ENCODE measurements at places on chromosomes 3 and 15.

- no peak for DNase-seq
Measured at GRCh38 chr15:81024265-81024872, 23.6 kb downstream of the TLNRD1 start.

DNA sequence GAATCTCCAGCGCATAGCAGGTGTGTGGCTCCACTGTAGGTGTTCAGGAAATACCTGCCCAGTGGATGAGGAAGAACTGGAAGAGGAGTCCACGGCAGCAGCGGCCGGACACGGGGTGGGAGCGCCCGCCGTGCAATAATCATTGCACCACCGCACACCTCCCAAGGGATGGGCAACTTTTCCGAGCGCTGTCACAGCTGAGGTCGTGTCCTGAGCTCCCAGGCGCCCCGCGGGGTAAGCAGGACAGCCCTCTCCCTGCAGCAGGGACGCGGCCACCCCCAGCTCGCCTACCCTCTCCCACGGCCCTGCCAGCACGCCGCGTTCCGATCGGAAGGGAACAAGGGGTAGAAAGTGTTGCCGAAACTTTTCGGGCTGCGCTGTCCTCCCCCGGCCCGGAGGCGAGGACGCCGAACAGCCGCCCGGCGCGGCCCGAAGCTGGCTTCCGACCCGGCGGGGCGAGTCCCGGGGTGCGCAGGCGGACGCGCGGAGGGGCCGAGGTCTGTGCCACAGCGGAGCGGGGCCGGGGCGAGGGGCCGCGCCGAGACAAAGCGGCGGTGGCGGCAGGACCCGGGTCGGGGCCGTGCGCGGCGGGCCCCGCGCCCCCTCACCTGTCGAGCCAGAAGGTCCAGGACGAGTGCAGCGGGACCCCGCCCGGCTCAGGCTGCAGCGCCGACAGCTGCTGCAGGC, 475 bp downstream of the EIF4E3 start:
- no peak for DNase-seq

GRCh38 chr3:23440416-23441294, 237.5 kb downstream of the UBE2E2 start:
- no peak for DNase-seq

DNA sequence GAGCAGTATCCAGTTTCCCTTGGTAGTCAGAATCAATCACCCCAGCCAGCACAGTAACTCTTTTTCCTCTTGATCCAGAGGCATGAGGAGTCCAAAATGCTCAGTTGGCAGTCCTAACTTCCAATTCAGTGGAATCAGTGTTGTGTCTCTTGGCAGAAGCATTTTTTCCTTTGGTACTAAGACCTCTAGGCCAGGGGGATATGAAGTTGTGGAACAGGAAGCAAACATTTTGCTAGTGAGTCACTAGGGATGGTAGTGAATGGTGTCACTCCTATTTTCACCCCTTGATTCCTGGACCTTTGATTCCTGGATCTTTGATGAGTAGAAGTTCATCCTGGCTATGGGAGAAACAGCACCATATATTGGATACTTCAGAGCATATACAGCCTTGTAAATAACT, 70.5 kb upstream of the ALDH1A3 start:
- no peak for DNase-seq

DNA sequence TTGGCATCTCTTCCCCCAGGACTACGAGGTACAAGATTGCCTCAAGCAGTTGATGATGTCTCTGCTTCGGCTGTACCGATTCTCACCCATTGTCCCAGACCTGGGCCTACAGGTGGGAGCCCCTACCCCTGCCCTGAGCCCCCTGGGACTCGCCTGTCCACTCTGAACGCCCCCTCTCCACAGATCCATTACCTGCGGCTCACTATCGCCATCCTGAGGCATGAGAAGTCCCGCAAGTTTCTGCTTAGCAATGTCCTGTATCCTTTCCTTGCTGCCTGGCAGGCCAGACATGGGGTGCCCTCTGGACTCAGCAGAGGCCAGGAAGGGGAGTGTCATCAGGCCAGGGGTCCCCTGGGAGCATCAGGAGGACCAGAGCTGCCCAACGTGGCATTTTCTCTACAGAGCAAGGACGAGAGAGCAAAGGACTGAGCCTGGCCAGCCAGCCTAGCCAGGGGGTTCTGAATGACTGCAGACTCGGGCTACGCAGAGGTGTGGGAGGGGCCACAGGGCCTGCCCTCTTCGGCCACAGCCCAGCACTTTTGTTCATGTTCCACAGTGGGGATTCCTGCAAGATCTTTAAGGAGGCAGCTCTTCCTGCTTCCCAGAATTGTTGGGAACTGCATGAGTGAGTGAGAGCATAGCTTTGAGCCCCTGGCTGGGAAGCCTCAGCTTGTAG, 11.2 kb downstream of the RNF123 start:
- no peak for DNase-seq

- DNase-seq, result no peak
Measured at GRCh38 chr3:164208048-164208447, 870.2 kb downstream of the SI start.

GRCh38 chr3:13570391-13571194, 21.7 kb downstream of the FBLN2 start:
- no peak for DNase-seq

- no peak for DNase-seq
Measured at GRCh38 chr3:39870706-39871105, 61.3 kb downstream of the MYRIP start.

DNA sequence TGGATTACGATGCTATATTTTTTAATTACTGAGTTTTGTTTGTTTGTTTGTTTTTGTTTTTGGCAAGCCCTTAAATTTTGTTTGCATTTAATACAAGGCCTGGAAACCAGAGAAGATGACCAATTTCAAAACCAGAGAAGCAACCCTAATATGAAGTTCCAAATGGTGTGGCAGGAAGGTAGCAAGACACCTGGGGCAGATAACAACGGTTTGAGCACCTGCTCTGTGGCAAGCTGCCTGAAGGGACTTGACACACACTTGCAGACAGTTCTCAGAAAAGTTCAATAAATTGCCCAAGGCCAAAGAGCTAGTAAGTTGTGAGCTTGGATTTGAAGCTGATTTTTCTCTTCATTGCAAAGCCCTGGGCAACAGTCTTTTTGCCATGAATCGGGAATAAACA, 151.2 kb upstream of the UBE2E1 start:
- no peak for DNase-seq

GRCh38 chr3:43921056-43921648, 230.4 kb downstream of the ABHD5 start:
- DNase-seq, result no peak

GRCh38 chr15:43799209-43799944, 643 bp downstream of the SERINC4 start:
- DNase-seq, result no peak

GRCh38 chr3:13491206-13491974, 11.3 kb downstream of the HDAC11 start:
- DNase-seq, result no peak

DNA sequence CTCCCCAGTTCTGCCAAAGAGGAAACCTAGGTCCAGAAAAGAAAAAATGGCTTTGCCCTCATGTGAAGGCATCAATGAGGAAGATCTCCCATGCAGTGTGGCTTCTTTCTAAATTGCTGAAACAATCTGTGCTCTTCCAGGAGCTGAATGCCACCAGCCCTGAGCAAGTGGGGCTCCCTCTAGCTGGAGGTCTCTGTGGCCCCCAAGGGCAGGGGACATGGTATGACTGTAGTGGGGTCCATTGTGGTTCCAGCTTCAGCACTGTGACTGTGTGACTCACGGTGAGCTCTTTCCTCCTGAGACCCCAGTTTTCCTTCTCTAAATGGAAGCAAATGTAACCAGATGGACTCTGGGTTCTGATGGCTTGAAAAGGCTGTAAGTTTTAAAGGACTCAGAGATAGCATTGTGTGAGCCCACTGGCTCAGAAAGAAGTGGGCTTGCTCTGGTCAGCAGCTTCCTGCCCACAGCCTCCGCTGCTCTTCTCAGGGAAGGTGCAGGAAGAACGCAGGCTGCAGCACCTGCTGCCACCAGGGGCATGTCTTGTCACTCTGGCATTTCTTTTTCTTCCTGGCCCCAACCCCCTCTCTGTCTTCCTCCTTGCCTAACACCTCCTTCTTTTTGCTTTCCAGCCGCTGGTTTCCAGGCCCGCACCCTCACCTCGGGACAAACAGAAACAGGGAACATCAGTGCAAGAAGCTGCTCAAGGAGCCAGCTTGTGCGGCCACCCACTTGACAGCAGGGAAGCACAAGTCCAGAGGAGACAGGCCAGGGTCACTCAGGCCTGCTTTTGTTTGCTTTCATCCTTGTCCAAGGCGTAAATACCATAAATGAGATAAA, 5.8 kb upstream of the CXCR6 start:
- DNase-seq, result no peak

DNA sequence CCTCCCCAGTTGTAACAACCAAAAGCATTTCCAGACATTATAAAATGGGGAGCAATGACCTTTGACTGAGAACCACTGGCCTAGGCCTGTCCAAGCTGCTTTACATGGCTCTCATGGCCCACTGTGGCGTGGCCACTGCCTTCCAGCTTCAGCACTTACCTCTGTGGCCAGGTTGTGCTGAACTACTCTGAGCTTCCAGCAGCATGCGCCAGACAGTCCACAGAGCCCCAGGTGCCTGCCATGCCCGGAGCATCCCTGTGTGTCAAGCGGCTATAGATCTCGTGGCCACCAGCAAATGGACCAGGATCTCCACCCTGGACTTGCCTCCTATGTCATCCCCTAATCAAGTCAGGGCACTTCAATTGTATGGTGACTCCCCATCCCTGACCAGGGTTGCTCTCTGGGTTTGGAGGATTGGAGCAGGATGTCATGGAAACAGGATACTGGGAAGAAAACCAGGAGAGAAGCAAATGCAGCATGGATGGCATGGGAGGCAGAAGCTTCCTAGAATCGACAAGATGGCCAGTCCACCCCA, 199.7 kb downstream of the UACA start:
- no peak for DNase-seq

DNA sequence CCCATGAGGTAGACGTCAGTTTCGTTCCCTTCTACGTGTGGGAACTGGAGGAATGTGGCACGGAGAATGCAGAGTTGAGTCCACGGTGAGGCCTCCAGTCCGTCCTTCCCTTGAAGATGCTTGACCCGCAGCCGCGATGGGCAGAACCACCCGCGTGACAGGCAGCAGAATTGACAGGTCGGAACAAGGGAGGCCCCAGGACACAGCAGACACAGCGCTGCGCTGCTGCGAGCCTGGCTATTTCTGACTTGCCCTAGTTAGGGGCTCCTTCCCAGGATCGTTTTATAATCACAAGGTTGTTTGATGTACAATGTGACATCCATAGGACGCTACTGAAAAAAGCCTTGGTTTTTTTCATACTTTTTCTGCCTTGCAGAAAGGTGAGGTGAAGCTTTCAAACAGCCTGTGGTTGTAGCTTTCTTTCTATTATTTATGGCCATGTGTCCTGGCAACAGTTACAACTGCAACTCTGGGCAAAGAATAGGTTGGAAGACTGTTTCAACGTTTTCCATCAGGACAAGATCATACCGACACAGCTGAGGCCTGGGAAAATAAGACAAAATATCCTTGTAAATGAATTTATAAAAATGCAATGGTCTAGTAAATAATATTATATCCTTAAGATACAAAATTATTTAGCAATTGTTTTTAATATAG, 9.6 kb upstream of the TMEM41A start:
- no peak for DNase-seq

- DNase-seq, result no peak
Measured at GRCh38 chr3:54360320-54360719, 238.0 kb downstream of the CACNA2D3 start.

DNA sequence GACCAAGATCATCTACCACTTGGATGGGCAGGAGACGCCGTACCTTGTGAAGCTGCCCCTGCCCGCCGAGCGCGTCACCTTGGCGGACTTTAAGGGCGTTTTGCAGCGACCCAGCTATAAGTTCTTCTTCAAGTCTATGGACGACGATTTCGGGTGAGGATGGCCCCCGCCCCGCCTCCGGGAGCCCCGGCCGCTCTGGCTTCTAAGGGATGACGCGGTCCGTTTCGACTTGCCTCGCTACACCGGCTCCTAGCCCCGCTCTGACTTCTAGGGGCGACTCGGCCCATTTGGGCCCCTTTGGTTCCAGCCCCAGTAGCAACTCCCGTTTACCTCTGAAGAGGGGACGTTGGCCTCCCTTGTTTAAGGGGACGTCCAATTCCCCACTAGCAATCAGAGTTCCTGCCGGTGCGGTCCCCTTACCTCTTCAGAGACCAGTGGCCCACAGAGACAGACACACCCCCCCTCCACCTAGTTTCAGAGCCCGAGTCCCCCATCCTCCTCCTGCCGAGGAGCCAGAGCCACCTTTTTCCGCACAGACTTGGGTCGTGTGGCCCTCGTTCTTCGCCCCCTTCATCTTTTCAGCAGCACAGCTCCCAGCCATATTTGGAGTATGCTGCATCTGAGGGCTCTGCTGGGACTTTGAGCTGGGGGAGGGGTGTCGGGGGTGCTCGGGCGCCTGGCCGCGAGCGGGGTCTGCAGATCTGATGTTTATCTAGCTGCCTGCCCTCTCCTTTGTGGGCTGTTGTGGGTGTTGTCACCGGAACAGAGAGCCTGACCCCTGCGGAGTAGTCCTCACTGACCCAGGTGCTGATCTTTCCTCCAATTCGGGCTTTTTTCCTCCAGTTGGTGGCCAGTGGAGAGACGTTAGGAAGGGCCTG, 706 bp downstream of the DVL3 start:
- no peak for DNase-seq
